K562 (cell line): ENCODE measurements at places on chromosomes 12 and 14.
A peak's percentile ranks its signal among the peaks of the same experiment; 100 is the strongest.

- no peak for DNase-seq
Measured at GRCh38 chr14:55957950-55958349, 160.3 kb upstream of the PELI2 start.

DNA sequence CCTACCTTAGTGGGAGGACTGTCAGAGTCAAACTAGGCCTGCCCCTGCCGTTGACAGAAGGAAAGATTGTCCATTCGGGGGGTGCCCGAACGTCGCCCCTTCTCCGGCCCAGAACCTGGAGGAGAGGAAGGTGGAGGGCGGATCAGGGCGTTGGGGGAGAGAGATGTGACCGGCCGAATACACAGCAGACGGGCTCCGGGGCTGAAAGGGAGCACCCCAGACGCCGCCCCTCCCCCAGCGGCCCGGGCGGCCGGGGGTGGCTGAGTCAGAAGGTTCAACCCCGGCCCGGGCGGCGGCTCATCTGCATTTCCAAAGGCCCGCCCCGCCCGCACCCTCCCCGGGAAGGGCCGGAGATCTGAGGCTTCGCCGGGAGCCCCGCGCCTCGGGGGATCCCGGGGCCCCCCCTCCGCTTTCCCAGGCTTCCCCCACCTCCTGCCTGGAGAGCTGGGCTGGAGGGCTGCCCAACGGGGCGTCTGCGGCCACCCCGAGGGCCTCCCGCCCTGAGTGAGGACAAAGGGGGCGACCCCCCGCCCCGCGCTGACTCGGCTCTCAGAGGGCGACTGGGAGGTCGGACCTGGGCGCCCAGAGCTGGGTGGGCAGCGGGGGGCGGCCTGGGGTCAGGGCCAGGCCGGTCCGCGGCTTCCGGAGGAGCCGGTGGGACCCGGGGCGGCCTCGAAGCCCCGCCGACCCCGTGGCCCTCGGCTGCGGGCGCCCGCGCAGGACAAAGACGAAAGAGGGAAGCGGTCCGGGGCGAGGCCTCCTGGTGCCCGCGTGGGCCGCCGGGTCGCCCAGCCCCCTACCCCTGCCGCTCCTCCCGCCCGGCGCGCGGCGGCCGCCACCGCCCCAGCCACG, 3.7 kb upstream of the SETD1B start:
- peak; percentile 94 for DNase-seq

DNA sequence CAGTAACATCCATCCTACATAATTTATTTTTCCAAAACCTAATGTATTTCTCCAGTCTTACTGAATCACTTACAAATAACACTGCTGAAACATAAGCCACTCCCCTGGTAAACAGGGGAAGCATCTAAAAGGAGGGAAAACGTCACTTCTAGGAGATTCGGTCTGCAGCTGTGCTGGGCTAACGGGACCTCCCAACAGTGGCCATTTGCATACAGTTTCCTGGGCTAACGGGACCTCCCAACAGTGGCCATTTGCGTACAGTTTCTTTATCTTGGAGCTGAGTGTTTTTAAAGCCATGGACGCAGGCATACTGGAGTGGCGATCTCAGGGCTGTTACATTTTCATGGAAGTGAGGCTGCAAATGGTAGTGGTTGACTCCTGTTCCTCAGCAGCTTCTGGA, 242.9 kb downstream of the TMEM132D start:
- peak; percentile 13 for DNase-seq

DNA sequence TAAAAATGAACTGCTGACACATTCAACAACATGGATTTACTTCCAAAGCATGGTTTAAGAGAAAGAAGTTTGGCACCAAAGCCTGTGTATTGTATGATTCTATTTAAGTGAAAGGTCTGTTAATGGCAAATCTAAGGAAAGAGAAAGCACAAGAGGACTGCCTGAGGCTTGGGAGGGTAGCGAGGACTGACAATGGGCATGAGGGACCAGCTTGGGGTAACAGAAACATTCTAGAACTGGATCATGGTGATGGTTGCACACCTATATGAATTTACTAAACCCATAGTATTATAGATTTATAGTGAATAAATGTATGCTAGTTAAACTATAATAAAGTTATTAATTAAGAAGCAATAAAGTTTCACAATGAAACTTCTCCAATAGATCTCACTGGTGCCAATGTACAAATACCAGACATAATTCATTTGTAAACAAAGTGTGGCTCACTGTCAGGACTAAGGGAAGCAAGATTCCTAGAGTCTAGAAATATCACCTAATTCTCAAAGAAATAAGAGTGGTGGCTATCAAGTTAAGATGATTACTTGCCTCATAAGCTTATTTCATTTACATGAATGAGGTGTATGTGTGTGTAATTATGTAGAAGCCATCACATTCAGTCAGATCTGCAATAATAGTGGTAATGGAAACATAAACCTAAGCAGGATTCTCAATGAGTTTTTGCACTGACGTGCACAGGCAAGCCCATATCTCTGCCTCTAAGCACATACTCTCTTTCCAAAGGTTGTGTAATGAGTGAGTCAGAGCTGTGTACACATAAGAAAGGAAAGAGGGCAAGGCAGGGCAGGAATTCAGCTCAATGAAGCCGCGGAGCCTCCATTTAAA, 353.4 kb downstream of the KCNH5 start:
- no peak for DNase-seq

- no peak for DNase-seq
Measured at GRCh38 chr14:42028607-42029006, 421.9 kb downstream of the LRFN5 start.
